ENCODE measurements at places on chromosomes 7 and 10. TPM values are rescaled to one million over a fixed set of nuclear protein-coding genes. Genes with fewer than 3 reads are reported as not detected.

Gene TRIM74
- total RNA-seq: 0.39 TPM

Gene STEAP1B
- not detected for total RNA-seq

Gene NPSR1
- total RNA-seq: not detected

Gene SKIDA1
- 1.2 TPM for total RNA-seq

Gene RBM20
- total RNA-seq: 4.3 TPM
